Stimulated activated naive CD4-positive, alpha-beta T cell treated with Interleukin-2 at 50 U/mL for 16 hours (primary cell): ENCODE measurements at places on chromosomes 4 and X.

- DNase-seq, result no peak
Observed at GRCh38 chrX:74251006-74251930, 52.7 kb upstream of the ZCCHC13 start.

DNA sequence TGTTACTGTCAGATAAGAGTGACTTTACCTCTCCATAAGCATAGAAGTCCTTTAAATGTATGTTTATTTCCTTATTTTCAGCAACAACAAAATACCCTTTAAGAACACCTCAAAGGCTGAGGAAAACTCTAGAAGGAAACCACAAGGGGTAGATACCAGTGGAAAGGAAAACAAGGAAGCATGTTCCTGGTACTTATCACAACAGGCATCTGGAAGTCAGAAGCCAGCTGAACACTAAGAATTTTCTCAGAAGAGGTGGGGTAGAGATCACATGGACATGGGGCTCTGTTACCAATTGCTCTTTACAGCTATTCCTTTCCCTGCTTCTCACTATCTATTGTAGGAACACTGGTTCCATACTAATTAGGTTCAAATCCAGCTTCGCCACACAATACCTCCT, 51.5 kb upstream of the BEND2 start:
- DNase-seq, result no peak

DNA sequence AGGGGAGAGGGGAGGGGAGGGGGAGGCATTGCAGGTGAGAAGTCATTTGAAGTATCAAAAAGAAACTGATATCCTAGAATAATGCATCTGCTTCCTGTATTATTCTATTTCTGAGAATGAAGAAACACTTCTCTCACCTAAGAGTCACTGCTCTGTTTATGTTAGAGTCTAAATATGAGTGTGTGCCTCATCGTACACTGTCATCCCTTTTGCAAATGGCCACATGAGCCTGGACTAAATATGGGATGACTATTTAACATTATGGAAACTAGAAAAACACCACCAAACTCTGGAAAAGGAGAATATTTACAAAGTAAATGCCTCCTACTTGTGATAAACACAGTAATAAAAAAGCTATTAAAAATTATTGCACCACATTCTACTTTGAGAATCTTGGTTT, 146.4 kb upstream of the NOCT start:
- DNase-seq, result no peak

- DNase-seq, result no peak
Observed at GRCh38 chr4:36532670-36533379, 251.4 kb downstream of the DTHD1 start.

- DNase-seq, result no peak
Observed at GRCh38 chr4:13528821-13529127, 15.5 kb downstream of the NKX3-2 start.

GRCh38 chrX:123455693-123456092, 271.6 kb downstream of the GRIA3 start:
- no peak for DNase-seq

DNA sequence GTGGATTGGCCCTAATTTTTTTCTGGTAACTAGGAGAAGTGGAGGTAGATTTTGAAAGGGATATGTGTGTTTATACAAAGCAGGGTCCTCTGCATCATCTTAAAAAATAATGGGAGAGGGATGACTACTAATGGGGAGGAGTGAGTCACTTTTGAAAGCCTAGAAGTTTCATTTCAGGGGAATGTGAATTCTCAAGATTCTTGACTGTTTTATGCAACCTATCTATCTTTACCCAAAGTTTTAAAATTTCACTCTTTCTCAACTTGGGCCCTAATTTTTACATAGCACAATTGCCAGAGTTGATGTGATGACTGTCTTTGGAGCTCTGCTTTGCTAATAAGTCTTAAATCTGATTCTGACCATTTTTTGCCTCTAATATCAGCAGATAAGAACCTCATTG, 445.2 kb downstream of the GRXCR1 start:
- DNase-seq, result no peak

DNA sequence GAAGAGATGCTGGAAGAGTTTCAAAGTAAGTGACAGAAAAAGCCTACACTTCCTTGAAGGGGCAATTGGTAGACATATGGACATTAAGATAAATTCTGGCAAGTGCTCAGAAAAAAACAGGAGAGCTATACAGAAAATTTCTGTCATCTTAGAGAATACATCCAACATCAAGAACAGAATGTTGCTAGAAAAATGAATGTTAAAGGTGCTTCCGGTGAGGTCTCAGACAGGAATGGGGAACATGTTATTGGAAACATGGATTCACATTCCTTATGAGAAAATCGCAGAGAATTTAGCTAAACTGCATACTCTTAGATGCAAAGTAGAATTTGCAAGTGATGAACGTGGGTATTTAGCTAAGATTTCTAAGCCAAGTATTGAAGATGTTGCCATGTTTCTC, 9.5 kb downstream of the XAGE1B start:
- DNase-seq, result no peak

- DNase-seq, result no peak
Observed at GRCh38 chr4:576245-576821, at the start of gene TMEM271. TSS of gene TMEM271 (minus strand) at chr4:576295. CDS start at chr4:576062, 233 bp downstream.

- no peak for DNase-seq
Observed at GRCh38 chr4:15381806-15382338, 46.0 kb upstream of the C1QTNF7 start.

DNA sequence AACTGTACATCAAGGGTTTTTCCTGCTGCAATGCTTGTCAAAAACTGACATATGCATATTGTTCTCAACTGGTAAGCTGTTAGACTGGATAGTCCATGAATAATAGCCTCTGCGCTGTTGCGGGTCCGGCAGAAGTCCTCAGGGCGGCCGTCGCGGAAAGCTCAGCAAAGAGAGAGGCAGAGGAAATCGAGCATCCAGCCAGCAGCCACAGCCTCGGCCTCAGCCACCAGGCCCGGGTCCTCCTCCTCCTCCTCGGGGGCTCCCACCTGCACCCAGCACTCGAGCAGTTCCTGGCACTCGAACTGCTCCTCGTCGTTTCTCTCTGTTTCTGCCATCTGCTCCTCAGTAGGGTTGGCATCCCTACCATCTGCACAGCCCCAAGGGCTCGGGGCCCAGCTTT, 53.7 kb downstream of the UPRT start:
- DNase-seq, result no peak

DNA sequence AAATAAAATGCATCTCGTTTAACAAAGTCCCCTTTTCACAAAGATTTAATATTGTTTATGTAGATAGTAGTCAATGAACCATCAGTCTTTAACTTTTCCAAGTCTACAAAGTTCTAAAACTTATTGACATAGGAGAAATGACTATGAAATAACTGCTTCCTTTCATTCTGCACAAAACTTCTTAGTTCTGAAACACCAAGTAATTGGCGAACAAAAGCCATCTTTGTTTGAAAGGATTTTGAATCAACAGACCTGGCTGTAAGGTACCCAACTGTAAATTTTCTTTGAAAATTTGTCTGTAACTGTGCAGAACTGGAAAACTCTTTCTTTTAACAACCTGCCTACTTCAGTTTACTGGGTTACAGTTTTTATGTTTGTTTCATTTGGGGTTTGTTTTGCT, 25.9 kb downstream of the LEF1 start:
- no peak for DNase-seq

GRCh38 chrX:10741003-10741402, 120.6 kb upstream of the MID1 start:
- DNase-seq, result no peak

GRCh38 chr4:2172161-2172560, 69.8 kb downstream of the HAUS3 start:
- DNase-seq, result no peak

- no peak for DNase-seq
Observed at GRCh38 chrX:152937236-152937635, 39.4 kb downstream of the ZNF185 start.

- DNase-seq, result no peak
Observed at GRCh38 chrX:40314070-40314469, 216.3 kb upstream of the BCOR start.

- DNase-seq, result no peak
Observed at GRCh38 chr4:145663194-145663593, 16.8 kb upstream of the C4orf51 start.

GRCh38 chrX:105460376-105460775, 239.9 kb upstream of the TEX13A start:
- DNase-seq, result no peak

DNA sequence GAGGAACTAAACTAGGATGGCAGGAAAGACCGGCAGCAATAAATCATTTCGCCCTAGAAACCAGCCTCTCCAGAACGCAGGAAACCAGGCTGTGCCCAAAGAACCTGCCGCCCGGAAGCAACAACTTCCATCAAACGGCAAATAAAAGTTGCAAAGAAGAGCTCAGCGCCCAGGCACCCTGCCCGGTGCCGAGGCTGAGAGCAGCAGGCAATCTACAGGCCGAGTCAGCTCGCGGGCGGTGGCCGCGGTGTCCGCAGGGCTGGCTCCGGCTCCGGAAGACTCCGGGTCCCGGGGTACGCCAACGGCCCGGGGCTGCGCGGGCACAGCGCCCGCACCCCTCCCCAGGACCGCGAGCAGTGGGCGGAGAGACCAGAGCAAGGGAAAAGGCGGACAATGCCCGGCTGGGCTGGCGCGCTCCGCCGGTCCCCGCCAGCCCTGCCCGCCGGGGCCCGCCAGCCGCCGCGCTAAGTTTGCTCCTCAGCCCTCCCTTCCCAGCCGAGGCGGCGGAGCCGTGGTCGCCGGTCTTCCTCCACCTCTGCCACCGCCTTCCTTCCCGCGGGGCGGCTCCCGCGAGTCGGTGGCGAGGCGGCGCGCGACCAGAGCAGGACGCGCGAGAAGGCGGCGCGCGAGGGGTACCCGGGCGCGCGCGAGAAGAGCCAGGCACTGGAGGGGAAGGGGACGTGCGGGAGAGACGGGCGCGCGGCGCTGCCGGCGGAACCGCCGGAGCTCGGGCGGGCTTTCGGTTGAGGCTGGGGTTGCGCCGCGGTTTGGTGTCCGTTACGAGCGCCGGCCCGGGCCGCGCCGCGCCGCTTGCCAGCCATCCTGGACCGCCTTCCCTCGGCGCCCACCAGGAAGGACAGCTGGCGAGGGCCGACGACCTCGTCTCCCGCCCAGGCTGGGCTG, 733 bp downstream of the FRYL start:
- peak; percentile 47 for DNase-seq

DNA sequence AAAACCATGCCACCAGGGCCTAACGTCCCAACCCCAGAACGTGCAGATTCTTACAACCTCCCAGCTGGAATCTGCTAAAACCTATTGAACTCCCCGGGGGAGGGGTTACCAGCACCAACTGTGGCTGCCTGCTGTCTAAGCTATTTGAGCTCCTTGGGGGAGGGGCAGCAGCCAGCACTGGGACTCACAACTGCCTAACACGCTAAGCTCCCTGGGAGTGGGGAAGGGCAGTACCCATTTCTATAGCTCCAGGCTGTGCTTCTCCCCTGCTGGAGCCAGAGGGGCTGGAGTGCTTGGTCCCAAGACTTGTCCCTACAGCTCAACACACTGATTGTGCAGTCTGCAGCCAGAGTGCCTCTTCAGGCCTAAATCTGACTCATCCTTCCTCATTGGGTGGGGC, 459.8 kb upstream of the FGF16 start:
- DNase-seq, result no peak

DNA sequence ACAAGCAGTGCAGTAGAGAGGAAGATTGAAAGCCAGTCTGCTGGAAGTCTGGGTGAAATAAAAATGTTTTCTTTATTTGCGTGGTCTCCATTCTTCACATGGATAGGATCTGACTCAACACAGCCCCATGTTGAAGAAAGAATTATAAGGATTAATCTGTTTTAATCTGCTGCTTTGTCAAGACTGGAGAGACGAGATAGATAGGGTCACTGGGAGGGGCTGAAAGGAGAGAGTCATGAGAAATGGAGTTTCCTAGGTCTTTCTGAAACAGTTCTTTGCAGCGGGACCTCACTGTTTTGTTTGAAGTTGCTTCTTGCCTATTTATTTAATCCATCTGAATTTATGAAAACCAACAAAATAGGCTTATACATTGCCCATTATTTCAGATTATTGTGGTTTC, 32.4 kb upstream of the RHOH start:
- DNase-seq, result no peak

- no peak for DNase-seq
Observed at GRCh38 chr4:57098941-57099340, 11.2 kb downstream of the IGFBP7 start.

DNA sequence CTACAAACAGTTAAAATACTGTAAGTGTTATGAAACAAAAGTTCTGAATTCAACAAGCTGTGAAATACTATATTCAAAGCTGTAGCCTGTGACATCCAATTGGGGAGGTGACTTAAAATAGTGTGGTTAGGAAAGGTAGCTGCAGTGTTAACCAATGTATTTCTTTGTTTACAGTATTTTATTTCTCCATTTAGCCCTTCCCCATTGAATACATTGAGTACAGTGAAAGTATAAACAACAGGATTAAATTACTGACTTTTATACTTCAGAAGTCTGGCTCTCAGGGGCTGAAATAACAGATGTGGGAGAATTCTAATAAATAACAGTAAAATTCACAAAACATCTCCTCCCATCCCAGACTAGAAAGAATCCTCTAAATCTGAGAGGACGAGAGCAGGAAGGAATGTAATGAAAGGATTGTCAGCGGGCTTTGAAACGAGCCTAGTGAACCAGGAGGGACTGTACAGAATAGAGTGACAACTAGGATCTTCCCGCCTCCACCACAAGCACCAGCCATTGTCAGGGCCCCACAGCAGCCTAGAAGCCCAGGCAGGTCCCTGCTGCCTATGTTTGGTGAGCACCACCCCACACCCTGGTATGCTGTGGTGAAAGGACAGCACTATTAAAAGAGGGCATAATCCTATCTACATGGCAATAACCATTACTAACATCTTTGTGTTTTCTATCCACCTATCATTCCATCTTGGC, 73.7 kb downstream of the SPCS3 start:
- no peak for DNase-seq

GRCh38 chrX:137565921-137566745, at the start of gene ZIC3:
TSS of gene ZIC3 (plus strand) at chrX:137566127. CDS start at chrX:137566692, 565 bp downstream.
- no peak for DNase-seq

GRCh38 chr4:87560802-87561201, 31.6 kb upstream of the SPARCL1 start:
- DNase-seq, result no peak

GRCh38 chr4:3290889-3291321, 1.9 kb upstream of the RGS12 start:
- no peak for DNase-seq

GRCh38 chr4:40283968-40284367, 51.2 kb upstream of the CHRNA9 start:
- DNase-seq, result peak; percentile 83

DNA sequence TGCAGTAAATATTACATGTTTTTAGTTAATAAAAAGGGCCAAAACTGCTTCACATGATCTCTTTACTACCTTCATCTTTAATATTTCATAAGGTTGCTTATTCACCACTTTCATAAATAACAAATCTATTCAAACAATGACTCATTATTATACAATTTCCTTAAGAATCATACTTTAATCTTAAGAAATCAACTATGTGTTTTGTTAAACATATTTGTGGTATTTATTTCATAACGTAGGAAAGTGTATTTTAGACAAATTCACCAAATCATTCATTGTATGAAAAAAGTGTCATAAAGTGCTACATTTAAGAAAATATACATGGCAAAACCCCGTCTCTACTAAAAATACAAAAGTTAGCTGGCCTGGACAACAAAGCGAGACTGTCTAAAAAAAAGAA, 150.5 kb upstream of the RXFP1 start:
- no peak for DNase-seq

- no peak for DNase-seq
Observed at GRCh38 chr4:75179510-75179909, 246.6 kb downstream of the PARM1 start.
